ENCODE measurements at places on chromosomes 11 and 22.

DNA sequence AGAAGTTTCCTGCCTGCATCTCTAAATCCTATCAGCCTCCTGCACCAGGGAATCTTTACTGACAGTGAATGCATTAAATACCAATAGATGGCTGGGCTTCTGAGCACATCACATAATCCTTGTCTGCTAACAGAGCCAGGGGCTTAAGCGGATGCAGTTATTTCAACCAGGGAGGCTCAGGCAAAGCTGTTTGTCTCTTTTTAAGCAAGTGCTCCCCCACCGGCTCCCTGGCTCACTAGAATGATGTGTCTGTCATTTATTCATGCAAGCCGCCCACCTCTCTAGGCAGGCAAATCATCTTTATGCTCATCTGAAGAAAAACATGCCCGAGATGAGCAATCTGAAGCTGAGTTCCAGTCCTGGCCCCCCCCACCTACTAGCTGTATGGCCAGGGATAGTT, 182.3 kb downstream of the TENM4 start:
- DNase-seq, result no peak

GRCh38 chr11:88281317-88281712, 56.2 kb downstream of the CTSC start:
- DNase-seq, result no peak

DNA sequence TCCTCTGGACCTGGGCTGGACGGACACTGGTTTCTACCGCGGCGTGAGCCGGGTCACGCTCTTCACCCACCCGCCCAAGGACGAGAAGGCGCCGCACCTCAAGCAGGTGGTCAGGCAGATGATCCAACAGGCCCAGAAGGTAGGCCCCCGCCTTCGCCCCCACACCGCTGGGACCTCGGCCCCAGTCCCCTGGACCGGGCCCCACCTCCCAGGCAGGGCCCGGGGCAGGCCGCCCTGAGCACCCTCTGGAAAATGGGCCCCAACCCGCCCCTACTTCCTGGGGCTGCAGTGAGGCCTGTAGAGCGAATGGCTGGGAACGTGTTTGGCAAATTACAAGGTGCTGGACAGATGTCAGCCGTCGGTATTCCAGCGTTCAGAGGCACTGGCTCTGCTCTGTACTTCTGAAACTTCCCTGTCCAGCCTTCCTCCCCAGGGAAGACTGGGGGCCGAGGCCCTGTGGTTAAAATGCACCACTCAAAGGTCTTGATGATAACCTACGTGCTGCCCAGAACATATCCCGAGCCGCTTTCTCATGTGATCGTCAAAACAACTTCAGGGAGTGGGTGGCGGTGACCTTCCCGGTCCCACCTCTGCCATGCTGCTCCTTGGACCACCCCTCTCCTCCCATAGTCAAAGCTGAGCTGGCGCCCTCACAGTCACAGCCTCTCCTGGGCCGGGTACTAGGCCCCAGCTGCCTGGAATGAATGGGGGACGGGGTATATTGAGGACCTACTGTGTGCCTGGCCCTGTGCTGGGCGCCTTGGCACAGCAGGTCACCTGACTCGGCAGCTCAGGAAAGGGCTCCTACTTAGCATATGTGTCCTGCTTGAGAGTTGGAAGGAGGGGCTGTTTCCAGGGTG, 869 bp downstream of the FAM83F start:
- no peak for DNase-seq

DNA sequence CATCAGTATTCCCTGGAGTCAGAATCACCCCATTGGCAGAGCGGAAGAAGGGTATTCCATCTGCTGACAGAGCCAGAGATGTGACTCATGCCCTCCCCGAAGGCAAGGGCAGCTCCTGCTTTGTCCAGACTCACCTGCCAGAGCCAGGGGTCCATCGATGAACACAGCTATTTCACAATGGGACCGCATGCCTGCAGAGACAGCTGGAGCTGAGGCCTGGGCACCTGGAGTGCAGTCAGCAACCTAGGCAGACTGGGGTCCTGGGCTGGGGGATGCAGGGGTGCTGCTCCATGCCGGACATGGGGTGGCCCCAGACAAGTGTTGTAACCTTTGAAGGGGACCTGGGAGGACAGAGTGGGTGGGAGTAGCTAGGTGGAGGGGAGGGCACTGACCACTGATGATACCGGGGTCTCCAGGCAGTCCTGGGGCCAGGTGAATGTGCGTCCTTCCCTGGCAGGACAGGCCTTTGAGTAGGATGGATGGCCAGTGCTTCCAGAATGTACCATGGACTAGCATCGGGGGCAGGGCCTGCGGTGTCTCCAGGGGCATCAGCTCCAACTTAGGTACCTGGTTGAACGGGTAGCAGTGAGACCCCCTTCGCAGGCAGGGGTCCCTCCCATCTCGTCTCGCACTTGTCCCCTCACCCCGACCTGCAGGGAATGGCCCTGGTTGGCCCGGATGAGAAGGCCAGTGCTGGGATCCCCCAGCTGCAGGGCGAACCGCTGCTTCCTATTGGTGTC, 1.7 kb downstream of the TRPT1 start:
- DNase-seq, result no peak

- no peak for DNase-seq
Observed at GRCh38 chr22:32236970-32237369, 18.2 kb downstream of the SLC5A4 start.

GRCh38 chr22:29301716-29302401, 4.6 kb upstream of the GAS2L1 start:
- DNase-seq, result no peak

GRCh38 chr11:68251765-68252164, 20.0 kb downstream of the C11orf24 start:
- DNase-seq, result no peak

DNA sequence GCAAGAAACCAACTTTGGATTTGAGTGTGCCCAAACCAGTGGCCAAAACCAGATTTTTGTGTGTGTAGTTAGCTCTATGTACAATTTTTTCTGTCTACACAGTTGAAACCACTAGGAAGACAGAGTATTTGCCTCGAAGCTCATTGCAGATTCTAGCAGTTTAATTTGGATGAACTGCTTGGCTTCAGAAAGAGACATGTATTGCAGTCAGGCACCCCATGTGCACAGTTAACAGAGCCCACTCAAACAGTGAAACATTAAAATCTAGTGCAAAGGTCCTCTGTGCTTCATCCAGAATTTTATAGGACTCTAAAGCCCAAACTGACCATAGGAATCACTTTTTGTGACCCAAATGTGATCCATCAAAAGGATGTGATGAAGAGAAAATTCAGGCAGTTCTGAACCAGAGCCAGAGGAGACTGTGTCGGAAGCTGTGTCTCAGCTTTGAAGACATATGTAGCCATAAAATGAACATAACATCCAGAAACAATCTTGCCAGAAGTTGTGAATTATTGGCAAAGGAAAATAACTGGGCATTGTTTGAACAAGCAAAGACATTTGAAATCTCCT, 82.7 kb downstream of the PANX1 start:
- no peak for DNase-seq

- no peak for DNase-seq
Observed at GRCh38 chr11:116390963-116391362, 381.8 kb downstream of the BUD13 start.

- DNase-seq, result no peak
Observed at GRCh38 chr11:134228625-134229024, 4.2 kb downstream of the VPS26B start.

DNA sequence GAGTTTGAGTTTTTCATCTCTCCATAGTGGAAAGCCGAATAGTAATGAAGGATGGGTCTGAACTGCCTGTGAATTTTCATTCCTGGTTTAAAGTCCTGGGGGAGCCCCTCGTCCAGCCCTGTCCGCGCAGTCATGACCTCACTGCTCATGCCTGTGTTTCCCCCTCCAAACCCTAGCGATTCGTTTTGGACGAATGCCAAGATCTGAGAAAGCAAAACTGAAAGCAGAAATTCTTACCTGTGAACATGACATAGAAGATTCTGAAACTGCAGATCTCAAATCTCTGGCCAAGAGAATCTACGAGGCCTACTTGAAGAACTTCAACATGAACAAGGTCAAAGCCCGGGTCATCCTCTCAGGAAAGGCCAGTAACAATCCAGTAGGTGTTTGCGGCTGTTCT, 30.5 kb downstream of the CDPF1 start:
- peak; percentile 12 for DNase-seq

DNA sequence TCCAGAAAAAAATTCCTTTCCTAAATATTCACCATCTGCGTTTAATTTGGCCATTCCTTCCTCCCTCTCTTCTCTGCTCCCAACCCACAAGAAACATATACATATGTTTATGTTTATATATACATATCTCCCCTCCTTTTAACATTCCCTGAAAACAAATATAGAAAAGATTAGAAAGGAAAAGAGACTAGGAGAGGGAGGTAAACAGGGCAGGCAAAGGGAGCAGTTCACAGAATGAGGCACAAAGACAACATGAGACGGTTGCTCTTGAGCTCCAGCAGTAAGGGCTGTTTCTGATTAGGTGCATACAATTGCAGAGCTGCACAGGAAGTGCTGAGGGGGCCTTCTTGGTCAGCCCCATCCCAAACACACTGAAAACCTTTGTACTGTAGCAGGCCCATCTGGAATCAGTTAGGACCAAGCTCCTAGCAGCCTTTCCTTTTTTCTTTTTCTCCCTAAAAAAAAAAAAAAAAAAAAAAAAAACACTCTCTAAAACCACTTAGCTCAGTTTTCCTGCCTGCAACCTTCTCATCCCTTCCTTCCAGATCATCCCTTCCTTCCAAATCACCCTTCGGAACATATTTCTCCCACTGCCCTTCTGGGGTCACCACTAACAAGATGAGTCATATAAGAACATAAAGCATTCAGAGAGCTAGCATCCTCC, 57.0 kb downstream of the RBFOX2 start:
- DNase-seq, result no peak

DNA sequence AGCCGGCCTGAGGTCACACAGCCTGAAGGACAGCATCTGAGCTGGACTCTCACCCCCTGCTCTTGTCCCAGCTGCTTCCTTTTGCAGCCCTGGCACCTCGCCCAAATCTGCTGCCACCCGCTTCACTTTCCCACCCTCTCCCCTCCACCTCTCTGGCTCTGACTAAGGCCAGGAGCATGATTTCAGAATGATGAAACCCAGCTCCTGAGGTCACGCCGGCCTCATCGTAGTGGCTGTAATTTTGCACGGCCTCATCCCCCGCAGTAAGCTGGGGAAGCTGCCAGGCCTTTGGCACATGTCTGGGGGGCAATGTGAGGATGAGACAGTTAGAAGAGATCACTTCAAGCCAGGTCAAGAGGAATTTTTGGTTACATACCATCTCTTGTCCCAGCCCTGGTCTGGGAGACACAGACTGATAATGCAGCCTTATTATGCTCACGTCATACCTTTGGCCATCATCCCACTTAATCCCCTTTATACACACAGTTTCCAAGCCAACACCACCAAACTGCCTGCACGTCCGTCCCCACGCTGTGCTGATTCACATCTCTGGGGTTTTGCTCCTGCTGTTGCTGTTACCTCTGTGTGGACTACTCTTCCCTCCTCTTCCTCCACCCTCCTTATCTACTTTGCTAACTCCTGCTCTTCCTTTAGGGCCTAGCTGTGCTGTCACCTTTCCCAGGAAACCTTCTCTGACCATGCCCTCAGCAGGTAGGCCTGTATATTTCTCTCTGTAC, 58.1 kb downstream of the CHRDL2 start:
- DNase-seq, result no peak

DNA sequence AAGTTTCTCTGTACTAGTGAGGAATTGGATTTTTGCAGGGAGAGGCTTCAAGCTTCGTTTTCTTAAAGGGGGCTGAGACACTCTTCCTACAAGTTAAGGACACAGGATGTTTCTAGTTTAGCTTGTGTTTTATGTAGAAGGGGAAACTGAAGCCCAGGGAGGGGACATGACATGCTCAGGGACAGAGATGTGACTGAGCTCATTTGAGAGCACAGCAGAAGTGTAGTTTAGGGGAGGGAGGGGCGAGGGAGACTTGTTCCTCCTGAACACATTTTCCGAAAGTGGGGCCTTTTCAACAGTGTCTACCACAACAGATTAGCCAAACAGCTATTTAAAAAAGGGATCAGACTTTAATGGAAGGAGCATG, 148.1 kb downstream of the FBXO7 start:
- DNase-seq, result no peak

DNA sequence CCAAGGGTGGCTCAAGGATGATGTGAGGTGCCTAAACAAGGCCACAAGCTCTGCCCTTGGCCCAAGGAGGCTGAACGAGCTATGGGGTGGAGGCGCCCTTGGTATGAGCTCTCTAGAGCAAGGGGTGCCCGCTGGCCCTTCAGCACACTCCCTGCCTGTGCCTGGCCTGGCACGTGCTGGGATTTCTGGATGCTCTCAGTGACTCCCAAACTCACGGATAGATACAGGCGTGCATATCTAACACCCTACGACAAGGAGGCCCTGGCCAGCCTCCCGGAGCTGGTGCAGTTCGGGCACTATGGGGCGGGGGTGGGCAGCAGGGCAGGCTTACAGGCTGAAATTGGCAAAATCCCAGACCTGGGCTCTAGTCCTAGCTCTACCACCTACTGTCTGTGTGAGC, 30.6 kb downstream of the SCUBE1 start:
- no peak for DNase-seq

- no peak for DNase-seq
Observed at GRCh38 chr11:103927535-103927934, 108.9 kb upstream of the DDI1 start.

DNA sequence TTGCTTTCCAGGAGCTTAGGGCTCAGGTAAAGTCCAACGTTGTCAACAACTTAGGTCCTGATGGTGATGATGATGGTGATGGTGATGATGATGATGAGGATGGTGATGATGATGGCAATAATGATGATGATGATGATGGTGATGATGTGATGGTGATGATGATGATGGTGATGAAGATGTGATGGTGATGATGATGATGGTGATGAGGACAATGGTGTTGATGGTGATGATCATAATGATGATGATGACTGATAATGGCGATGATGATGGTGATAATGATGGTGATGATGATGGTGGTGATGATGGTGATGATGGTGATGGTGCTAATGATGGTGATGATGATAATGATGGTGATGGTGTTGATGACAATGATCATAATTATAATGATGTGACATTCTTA, 750.2 kb downstream of the TBC1D22A start:
- no peak for DNase-seq

GRCh38 chr22:49779853-49780697, 47.6 kb downstream of the BRD1 start:
- DNase-seq, result no peak

DNA sequence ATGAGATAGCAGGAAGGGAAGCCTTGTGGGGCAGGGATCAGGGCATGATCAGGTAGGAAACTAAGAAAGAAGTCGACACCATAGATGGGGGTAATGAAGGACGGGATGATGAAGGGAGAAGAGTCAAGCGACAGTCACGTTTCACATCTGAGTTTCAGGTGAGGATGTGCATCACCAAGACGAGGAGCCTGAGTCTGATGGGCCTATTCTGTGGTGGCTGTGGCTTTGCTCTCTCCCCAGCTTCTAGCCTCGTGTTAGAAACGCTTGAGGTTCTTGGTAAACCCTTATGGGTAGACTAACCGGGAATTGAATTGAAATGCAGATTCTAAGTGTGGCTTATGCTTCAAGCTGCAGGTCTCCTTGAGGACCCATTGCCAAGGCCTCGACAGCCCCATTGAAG, 45.6 kb upstream of the LMO1 start:
- no peak for DNase-seq

- no peak for DNase-seq
Observed at GRCh38 chr22:50701428-50702154, 29.0 kb downstream of the SHANK3 start.

All from NCI-H774 (cell line).